ENCODE measurements at places on chromosomes 4 and X.

DNA sequence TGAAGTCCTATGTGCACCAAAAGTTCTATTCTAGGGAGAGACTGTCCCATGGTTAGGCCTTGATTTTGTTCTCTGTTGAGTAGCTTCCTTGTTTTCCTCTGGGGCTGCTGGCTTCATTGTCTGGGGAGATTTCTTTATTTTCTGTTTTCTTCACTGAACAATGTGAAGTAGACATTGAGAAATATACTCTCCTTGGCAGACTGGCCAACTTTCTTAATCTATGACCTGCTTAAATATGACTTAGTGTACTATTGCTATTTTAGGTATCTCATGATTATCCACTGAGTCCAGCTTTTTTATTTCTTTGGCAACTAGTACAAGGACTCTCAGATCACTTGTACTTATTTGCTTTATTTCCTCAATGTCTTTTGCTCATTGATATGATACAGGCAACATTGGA lies 1594.6 kb downstream of the ARAP2 start:
- DNase-seq, result no peak

DNA sequence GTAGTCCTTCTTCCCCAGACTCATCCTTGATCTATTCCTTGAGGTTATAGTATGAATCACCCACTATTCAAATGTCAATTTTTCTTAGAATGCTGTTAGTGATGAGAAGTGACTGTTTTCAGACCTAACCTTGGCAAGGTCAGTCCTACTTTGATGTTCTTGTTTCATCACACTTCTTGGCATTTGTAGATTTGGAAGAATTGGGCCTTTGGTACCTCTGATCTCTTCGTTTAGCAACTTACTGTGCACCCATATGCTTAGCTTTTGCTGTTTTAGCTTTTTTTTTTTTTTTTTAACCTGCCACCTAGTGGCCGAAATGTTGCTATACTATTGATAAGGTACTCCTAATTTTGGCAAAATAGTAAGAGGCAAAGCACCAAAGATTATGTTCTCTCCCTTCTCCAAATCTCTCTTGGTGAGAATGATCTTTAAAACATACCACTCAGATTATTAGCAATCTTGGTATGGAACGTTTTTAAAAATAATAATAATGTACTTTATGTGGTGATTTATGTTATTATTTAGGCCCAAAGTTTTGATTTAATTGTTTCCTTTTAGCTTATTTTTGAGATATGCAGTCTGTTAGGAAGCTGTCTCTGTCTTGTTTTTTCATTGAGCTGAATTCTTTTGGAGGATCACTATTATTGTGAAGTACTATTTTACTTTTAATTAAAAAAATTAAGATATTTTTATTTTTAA lies 16.6 kb downstream of the DCK start:
- peak; percentile 45 for DNase-seq

GRCh38 chr4:99921174-99921573 lies 25.2 kb downstream of the DNAJB14 start:
- no peak for DNase-seq

DNA sequence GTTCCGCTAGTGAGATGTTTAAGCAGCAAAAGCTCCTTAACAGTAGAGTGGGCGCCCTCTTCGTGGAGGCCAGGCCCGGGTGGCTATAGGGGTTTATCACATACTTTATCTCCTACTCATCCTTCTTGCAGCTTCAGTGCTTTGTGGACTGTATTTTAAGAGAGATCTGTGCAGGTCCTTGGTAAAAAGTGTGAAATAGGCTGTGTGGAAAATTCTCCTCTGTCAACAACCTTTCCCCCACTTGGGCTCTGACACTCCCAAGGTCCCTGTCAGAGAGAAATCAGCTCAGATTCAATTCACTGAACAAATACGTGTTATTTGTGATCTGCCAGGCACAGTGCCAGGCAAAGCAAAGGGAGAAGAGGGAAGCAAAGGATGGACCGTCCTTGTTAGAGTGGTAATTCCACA lies 214.3 kb upstream of the PPARGC1A start:
- DNase-seq, result no peak

- DNase-seq, result no peak
Measured at GRCh38 chr4:153345012-153345981, 809 bp downstream of the MND1 start.

GRCh38 chr4:106369456-106370060 lies 980 bp upstream of the GIMD1 start:
- DNase-seq, result peak; percentile 40

DNA sequence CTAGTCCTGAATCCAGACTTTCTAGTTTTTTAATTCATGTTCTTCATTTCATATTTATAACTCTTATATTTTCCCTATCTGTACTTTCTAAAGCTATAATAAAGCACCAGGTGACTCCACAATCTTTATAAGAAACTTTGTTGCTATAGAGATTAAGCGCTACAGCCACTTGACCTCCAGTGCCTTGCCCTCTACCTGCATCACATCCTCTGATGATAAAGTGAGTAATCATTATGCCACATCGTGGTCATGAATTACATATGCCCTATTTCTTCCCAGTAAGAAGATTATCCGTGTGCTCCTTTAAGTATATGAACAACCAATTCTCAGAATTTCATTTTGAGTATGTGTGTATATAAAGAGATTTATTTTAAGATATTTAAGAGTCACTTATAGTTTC lies 6.8 kb upstream of the DYNLT3 start:
- DNase-seq, result no peak

Data from dermis microvascular lymphatic vessel endothelial cell (primary cell).